Stimulated activated CD4-positive, alpha-beta T cell treated with anti-CD3 and anti-CD28 coated beads, Interleukin-15, amount 100 ng/mL, for 1 hour (primary cell): ENCODE measurements at places on chromosomes 3 and 15.

GRCh38 chr3:45688194-45688881 is 858 bp upstream of the SACM1L start:
- DNase-seq, result no peak

DNA sequence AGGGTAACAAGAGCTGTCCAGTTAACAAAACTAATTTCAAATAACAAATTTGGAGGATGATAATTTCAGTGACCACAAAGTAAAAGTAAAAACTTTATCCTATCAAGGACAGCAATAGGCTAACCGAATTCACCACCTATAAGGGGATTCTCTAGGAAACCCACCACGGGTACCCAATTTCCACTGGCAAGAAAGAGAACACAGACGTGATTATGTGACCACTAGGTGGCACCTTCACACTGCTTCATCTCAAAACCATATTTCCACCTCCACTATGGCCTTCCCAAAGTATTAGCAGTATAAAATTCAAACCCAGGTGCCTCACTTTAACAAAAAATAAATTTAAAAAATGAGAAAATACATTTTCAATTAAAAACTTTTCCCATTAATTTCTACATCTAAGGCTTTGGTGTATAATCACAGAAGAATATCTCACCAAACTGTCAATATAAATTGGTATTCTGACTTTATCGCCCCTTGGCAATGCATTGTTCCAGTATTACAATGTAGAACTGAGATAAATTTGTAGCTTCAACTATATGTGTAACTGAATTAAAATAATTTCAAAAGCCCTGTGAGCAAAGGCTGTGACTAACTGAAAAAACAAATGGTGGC is 96.5 kb downstream of the FSIP1 start:
- DNase-seq, result no peak

GRCh38 chr3:16358336-16358735 is 93.3 kb downstream of the OXNAD1 start:
- DNase-seq, result no peak

- no peak for DNase-seq
Measured at GRCh38 chr15:77783636-77784035, 150.9 kb upstream of the LINGO1 start.

DNA sequence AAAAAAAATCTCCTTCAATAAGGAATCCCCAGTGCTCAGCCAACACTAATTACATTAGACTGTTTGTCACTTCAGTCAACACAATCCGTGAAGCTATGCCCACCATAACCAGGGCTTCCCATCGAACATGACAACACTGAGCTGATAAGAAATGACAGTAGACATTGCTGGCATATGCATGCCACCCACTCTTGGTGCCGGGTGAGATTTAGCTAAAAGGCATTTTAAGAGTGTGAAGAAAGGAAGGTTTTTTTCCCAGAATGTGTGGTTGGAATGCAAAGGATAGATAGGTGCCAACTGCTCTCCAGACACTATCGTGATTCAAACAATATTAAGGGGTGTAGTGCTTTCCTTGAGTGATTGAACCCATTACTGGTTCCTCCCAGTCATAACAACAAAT is 344.0 kb upstream of the LMCD1 start:
- no peak for DNase-seq

DNA sequence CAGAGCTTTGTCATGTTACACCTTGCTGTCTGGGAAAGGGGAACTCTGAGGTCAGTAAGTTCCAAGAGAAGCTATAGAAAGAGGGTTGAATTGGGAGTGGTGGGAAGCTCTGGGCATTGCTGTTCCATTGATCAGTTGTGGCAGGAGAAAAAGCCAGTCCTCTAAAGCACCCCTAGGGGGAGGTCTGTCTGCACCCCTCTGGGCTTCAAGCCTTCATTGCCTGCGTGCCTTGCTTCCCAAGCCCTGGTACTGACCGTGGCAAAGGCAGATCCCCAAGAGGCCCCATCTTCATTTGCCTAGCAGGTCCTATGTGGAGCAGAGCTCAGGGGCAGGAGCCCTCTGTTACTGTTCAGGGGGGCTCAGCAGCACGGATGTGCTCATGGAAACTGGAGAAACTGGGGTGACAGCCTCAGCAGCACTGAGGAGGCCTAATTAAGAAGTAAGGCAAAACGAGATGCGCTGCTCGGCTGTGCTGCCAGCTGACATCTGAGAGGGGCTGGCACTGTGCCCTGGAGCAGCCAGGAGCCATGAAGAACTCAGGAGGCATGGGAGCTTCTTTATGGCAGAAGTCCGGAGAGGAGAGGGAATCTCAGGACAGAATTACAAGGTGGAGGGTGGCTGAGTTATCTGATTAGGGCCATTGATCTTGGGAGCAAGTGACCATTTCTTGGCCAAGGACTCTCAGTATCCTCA is 270.9 kb downstream of the RPLP1 start:
- no peak for DNase-seq

DNA sequence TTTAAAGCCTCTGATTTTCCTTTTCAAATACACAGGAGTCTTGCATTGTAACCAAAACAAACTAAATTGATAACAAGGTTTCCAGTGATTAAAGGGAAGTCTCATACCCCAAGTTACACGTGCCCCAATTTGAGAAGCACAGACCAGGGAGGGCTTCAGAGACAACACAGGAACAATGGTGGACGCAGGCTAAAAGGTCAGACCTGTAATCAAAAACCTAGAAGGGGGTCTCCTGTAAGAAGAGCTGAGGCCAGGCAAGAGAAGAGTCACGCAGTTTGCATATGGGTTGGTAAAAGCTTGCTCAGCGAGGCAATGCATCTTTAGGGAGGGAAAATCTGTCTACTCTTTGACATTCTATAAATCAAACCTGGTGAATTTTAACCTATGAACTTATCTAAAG is 58.6 kb upstream of the MCF2L2 start:
- no peak for DNase-seq

DNA sequence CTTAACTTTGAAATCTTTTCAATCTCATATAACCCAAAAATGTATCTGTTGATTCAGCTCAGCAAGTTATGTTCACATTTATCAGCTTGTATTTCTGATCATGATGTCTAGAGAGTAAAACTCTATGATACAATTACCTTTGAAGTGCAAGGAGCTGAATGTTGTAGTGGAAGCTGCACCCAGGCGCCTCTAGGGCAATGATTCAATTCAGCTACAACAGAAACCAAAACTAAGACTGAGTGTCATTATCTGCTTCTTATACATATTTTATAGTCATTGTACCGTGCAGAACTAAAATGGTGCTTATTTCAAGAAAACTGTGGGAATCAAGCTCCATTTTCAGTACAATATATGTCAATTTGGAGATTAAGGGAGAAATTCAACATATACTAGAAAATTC is 1237.5 kb downstream of the ZPLD1 start:
- no peak for DNase-seq

DNA sequence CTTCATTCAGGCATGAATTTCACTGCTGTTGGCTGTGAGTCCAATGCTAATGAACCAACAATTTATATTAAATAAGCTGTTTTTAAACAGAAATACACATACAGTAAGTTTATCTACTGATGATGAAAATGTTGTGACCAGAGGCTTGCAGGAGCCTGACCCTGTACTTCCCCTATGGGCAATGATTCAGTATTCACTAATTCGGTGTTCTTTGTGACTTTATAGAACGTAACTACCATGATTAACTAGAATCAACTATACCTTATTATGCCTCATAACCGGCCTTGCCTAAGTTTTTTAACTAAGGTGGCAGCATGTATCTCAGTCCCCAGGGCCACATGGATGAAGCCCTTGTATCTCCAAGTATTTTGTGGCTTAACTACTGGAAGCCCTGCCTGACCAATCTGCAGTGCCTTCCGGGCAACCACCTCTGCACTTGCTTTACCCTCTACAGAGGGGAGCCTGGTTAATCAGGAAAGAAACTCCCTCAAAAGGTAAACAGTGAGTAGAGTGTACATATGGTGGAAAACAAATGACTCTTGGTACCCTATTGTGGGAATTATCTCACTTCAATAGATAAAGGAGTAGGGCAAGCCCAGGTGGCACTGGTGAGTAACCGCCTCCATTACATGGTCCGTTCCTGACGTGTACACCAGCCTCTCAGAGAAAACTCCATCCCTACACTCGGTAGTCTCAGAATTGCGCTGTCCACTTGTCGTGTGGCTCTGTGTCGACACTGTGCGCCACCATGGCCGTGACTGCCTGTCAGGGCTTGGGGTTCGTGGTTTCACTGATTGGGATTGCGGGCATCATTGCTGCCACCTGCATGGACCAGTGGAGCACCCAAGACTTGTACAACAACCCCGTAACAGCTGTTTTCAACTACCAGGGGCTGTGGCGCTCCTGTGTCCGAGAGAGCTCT is 11.6 kb upstream of the CLDN18 start:
- no peak for DNase-seq

DNA sequence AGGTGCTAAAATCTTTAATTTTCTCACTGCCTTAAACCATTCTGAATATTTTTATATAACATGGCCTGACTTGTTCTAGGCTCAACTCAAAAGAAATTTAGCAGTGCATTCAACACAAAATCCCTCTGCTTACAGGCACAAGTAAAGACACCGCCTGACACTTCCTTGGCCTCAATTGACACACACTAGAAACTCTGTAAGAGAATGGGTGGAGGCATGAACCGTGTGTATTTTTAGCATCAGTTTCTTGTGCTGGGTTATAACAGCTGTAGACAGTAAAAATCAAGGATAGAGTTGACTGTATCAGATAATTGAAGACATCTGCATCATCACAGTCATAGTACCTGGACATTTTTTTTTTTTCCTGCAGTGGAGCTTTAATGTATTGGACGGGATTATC is 54.3 kb downstream of the SLC9A9 start:
- DNase-seq, result no peak

DNA sequence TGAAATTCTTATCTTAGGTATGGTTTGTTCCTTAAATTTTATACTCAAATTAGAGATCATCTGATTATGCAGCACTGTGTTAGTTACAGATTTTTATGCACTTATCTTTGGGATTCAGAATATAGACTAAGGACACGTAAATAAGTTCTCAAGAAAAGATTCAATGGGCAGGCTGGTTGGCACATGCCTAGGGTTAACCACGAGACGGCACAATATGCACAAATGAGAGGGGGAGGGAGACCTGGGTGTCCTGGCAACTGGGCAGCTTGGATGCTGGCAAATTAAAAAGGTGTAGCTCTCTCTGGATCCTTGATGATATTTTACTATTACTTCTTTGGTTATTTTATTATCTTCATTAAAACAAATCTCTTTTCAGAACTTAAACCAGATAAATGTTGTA is 672 bp downstream of the AADAC start:
- no peak for DNase-seq
